Heart left ventricle (tissue), 16 donors: ENCODE measurements at places on chromosomes 7 and 10.

- no peak for DNase-seq
Measured at GRCh38 chr7:157635148-157635500, 298.3 kb downstream of the DNAJB6 start.

DNA sequence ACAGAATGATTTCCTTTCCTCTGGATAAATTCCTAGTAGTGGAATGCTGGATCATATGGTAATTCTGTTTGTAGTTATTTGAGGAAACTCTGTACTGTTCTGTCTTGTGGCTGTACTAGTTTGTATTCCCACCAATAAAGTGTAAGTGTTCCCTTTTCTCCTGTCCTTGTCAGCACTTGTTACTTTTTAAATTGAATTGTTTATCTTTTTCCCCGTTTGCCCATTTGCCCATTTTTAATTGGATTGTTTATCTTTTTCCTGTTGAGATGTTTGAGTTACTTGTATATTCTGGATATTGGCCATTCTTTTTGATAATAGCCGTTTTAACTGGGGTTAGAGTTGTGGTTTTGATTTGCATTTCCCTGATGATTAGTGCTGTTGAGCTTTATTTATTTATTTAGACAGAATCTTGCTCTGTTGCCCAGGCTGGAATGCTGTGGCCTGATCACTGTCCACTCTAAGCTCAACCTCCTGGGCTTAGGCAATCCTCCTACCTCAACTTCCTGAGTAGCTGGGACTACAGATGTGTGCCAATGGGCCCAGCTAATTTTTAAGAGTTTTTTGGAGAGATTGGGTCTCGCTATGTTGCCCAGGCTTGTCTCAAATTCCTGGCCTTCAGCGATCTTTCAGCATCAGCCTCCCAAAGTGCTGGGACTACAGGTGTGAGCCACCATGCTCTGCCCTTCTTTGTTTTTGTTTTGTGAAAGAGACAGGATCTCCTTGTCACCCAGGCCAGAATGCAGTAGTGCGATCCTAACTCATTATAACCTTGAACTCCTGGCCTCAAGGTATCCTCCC, 23.0 kb downstream of the BMPR1A start:
- no peak for DNase-seq

GRCh38 chr10:14659626-14660196, 115.0 kb downstream of the FAM107B start:
- DNase-seq, result no peak

- no peak for DNase-seq
Measured at GRCh38 chr10:124692100-124692446, 52.1 kb downstream of the FAM53B start.

DNA sequence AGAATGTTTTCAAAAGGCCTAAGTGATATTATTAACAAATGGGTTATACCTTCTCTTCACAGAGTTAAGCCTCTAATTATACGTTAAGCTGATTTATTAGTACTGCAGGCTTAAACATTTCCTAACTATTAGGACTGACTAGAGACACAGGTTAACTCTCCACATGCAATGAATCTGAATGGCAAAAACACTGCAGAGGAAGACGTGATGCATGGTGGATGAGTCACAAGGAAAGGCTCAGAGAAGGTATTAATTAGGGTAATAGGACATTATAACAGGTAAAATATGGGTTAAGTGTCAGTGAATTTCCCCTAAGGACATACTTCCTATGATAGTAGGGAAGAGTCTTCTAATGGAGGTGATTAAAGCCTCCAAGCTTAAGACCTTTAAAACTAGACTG, 24.7 kb upstream of the SEM1 start:
- no peak for DNase-seq

DNA sequence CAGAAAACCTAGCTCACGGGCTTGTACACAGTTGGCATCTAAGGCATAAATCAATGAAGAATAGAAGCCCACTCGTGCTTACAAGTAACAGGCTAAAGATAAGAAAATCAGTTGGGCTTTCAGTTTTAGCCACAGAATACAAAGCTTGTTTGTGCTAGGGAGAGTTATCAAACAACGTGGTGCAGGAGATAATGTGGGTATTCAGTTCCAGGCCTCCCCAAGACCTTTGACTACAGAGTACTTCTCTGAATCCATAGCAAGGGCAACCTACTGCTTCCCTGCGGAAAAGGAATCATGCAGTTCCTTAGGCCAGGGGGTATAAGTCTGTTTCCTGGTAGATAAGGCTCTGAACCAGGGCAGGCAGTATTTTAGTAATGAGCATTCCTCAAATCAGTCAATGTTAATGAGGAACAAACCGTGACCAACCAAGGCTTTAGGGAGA, 219.5 kb upstream of the CSTF2T start:
- no peak for DNase-seq

GRCh38 chr7:25879799-25880198, 272.2 kb upstream of the NFE2L3 start:
- DNase-seq, result no peak

GRCh38 chr10:114823077-114823463, 1.5 kb downstream of the FHIP2A start:
- no peak for DNase-seq

- no peak for DNase-seq
Measured at GRCh38 chr10:5433182-5433581, 20.8 kb downstream of the NET1 start.

DNA sequence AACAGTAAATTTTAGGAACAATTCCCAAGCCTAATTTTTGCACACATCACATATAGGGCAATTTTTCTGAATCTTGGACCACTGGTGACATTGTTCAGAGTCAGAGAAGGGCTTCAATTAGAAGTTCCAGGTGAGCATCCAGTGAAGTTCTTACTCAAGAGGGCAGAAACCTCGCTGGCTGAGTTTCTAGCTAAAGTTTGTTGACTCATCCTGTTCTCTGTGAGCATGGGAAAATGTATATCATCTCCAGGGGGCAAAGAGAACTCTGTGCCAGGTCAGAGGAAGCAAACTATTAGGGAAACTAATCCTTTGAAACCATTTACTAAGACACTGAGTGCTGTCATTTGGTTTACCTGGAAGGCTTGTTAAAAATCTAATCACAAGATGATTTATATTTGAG, 695.6 kb upstream of the IGFBP3 start:
- no peak for DNase-seq

DNA sequence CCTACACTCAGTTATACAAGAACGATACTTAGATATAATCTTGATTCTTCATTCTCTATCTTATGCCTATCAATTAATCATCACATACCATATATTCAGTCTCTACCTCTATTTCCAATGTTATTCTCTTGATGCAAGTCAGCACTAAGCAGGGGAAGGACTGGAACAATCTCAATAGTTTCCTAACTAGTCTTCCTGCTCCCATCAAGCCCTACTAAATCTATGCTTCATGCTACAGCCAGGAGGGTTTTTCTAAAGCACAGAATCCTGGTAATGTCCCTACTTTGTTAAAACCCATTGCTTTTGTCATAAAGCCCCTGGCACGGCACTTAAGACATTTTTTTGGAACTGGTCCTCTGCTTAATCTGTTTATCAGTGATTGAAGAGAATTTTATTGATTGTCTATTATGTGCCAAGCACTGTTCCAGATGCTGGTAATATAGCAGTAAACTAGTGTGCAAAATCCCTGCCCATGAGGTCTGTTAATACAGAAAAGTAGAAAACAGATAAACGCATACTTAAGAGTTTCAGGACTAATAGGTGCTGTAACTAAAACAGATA, 323.3 kb upstream of the LRRN3 start:
- no peak for DNase-seq

DNA sequence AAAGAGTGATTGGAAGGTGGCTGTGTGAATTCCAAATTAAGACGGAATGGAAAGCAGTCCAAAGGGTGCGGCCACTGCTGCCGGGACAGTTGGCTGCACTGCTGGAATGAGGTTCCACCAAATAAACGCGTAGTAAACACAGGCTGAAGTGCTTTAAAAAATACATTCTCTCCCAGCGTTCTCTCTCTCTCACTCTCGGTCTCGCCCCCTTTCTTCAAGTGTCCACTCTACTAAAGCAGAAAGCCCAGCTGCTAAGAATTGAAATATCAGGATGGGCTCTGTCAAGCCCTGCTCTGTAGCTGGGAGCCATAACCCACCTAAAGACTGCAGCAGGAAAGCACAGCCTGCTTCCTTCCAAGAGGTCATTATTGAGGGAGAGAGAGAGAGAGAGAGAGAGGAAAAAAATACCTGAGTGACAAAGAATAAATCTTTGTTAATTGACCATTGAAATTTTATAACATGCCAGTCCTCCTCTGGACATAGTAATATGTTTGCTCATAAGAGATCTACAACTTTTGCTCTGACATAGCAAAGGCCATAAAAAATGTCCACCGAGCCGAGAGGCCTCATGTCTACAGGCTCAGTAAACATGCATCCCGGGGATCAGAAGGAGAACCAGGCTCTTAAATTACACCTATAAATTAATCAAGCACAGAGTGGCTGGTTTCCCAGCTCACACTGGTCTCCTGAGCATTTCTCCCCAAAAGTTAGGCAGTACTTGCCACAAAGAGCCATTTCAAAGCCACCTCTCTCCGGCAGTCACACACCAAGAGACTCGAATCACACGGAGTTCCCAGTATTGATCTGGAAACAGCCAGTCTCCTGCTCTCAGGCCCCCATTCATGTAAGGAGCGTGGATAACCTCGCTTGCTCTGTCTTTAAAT, 72.8 kb downstream of the FGFR2 start:
- DNase-seq, result no peak

DNA sequence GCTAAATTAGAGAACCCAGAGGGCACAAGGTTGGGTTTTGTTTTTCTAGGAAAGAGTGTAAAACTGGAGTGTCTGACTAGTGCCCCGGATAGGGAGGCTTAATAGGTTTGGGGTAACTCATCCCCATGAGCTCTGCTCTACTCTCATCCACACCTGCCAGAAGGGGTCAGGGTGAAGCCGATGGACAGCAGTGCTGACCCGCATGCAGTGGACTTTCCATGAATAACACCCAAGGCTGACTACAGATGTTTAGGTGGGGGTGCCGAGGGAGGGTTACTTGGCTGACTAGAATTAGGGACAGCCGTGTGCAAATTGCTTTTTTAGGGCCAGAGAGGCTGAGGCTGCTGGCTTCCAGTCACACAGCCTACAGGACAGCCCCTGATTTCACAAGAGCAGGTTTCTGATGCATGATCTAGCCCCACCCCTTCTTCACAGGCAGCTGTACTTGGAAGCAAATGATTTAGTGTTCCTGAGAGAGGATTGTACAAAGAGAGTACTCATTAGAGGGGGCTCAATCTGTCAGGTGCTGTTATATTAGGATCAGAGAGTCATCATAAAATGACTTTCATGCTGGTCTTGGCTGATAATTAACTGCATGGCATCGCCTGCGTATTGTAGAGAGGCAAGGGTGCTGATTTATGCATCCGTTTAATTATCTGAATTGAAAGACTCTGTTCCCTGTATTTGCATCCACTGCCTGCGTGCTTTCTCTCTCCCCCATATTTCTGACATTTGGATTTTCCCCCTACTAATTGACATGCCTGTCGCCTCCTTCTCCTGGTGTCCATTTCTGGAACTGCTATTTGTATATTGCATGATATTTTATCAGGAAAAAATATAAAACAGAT, 9.5 kb downstream of the INHBA start:
- no peak for DNase-seq

GRCh38 chr10:49173853-49174252, 14.3 kb downstream of the TMEM273 start:
- DNase-seq, result no peak

GRCh38 chr10:81498011-81498551, 376.9 kb upstream of the NRG3 start:
- no peak for DNase-seq

DNA sequence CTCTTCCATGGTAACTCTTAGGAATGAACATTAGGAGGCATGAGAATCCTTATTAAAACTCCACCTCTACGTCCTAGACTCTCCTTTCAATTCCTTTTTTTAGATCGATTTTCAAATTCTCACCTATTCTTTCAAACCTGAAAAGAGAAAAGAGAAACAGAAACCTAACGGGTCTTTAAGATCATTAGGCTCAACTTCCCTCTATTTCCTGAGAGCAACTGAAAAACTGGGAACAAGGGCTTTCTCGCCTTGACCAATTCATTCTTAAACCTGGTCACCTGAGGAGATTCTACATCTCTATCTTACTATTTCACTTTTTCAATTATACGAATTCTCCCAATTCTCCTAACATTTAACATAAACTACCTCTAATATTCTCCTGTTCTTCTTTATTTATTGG, 2.8 kb downstream of the TFEC start:
- no peak for DNase-seq

- no peak for DNase-seq
Measured at GRCh38 chr7:71829515-71829914, 582.6 kb downstream of the CALN1 start.

GRCh38 chr7:48458701-48459524, 287.7 kb downstream of the ABCA13 start:
- no peak for DNase-seq

GRCh38 chr10:14698111-14698828, 76.4 kb downstream of the FAM107B start:
- no peak for DNase-seq

- DNase-seq, result no peak
Measured at GRCh38 chr7:32506266-32507054, 11.2 kb downstream of the AVL9 start.

GRCh38 chr10:2207246-2207922, 470.1 kb upstream of the ADARB2 start:
- no peak for DNase-seq

DNA sequence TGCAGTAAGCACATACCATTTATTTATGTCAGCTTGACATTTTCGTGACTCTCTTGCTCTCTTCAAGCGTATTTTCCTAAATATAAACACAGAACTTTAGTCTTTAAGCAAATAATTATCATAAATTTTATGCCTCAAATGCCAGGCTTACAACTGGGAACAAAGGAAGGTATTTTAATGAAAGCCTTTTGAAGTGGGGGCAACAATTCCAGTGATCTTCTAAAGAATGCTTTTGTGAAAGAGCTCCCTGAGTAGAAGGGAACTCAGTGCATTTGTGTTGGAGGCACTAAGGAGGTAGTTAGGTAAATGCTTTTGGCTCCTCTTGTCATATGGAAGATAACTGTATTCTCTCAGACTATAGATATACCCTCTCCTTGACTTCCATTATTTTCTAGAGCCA, 104.9 kb downstream of the VPS50 start:
- no peak for DNase-seq

- DNase-seq, result peak; percentile 59
Measured at GRCh38 chr7:149670288-149670687, 103.1 kb downstream of the ZNF467 start.

- peak; percentile 80 for DNase-seq
Measured at GRCh38 chr10:79444199-79445119, 965 bp downstream of the ZCCHC24 start.

DNA sequence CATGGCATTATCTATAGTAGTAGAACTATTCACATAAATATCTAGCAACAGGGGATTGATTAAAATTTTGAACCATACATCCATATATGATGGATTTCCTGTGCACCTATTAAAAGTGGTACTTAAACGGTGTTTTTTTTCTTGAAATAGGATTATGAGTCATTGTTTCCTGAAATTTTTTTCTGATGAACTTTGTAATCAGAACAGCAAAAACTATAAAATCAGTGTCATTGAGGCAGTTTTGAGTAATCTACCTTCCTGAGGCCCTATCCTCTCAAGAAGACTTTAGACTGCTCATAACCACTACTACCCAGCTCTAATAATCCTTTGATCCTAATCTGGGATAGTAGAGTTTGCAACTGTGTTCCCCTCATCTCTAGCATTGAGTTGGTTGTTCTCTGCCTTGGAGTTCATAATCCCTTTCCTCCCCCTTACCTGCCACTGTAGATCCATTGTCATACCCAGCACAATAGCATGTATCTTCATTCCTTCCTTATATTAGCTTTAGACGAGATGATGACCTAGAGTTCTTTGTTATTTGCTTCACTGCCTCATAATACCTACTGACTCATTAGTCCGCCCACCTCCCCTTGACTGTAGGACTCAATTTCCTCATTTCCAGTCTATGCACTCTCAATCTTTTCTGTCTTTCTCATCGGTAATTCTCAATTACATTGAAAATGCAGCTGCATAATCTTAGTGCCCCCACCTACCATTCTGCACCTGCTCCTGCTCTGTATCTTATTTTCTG, 133.4 kb downstream of the LRRC4 start:
- no peak for DNase-seq
